ENCODE measurements at places on chromosomes 4 and X. TPM values are rescaled to one million over a fixed set of nuclear protein-coding genes. Genes with fewer than 3 reads are reported as not detected.

DNA sequence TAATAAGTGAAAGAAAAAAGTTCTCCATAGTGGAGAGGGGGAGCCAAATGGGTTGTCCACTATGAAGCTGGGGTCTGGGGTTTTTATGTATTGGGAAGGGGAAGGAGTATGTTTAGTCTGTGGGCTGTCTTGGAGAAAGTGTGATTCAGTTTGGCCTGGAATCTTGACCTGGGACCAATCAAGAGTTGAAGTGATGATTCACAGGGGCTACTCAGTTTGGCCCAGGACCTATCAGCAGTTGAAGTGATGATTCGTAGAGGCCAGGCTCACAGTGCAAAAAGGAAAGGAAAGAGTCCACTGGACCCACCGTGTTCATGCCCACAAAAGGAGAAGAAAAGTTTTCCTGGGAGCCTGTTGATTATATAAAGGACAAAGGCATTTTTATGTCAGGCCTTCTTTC, 47.3 kb upstream of the RAB9B start:
- no peak for DNase-seq

Gene PAGE2B
- total RNA-seq = not detected

- DNase-seq = peak; percentile 44
Measured at GRCh38 chrX:119871245-119871598, 311 bp downstream of the RNF113A start.

Gene NKAP
- 6.6 TPM for total RNA-seq

Gene NEIL3
- 0.39 TPM for total RNA-seq

DNA sequence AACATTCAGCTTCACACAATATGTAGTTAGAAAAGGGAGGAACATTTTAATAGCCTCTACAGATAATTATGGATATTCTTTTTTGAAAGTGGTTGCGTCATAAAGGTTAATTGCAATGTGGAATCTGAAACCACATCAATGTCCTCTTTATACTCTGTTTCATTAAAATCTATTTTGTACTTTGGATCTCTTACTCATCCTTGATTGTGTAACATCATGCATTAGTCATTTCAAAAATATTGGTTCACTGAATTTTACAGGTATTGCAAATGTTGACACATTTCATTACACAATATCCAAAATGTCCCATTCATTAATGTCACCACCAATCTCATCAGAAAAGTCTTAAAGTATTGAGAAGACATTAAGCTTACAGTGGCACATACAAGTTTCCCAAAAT, 62.7 kb upstream of the USP9X start:
- no peak for DNase-seq

GRCh38 chr4:96887857-96888256, 1048.0 kb downstream of the PDHA2 start:
- no peak for DNase-seq

GRCh38 chrX:35841872-35842271, 43.7 kb downstream of the MAGEB16 start:
- DNase-seq = no peak

- no peak for DNase-seq
Measured at GRCh38 chrX:106791495-106791894, 11.0 kb upstream of the TBC1D8B start.

- DNase-seq = no peak
Measured at GRCh38 chr4:146655521-146655856, 16.8 kb downstream of the POU4F2 start.
